ENCODE measurements at places on chromosomes 1 and 21.

GRCh38 chr21:22758478-22758877 lies 1760.3 kb downstream of the NCAM2 start:
- no peak for DNase-seq

- no peak for DNase-seq
Measured at GRCh38 chr1:64631346-64632034, 113.4 kb upstream of the RAVER2 start.

DNA sequence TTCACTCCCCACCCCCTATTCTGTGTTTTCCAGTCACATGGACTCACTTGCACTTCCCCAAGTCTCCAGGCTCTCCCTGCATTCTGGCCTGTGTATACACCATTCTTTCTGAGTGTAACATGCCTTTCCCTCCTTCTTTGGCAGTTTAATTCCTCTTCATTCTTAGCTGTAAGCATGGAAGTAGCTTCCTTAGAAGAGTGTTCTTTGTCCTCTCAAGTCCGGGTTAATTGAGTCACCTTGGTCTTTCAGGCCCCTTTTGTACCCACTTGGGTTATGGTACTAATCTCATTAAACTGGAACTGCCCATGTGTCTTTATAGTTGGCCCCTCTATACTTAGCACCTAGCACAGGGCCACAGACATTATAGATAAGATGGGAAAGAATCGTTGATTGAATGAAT lies 525.3 kb upstream of the ADGRL4 start:
- no peak for DNase-seq

GRCh38 chr1:31000301-31000700 lies 65.2 kb downstream of the PUM1 start:
- no peak for DNase-seq

- no peak for DNase-seq
Measured at GRCh38 chr1:6049419-6049818, 3.7 kb downstream of the KCNAB2 start.

DNA sequence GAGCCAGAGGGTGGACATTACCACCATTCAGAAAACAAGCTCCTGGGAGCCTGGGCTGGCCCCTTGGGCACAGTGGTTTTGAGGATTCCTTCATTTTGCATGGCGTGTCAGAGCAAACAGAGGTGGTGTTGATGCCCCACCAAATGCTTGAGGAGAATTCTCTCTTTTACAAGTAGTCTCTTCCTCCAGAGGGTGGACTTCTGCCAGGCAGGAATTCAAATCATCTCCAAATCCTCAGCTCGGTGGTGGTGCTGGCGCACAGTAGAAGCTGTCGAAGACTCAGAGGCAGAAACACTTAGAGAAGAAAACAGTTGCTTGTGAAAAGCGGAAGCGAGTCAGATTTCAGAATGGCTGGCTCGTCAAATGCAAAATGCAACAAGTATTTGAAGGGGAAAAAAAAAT lies 3.4 kb upstream of the CHI3L1 start:
- DNase-seq, result no peak

DNA sequence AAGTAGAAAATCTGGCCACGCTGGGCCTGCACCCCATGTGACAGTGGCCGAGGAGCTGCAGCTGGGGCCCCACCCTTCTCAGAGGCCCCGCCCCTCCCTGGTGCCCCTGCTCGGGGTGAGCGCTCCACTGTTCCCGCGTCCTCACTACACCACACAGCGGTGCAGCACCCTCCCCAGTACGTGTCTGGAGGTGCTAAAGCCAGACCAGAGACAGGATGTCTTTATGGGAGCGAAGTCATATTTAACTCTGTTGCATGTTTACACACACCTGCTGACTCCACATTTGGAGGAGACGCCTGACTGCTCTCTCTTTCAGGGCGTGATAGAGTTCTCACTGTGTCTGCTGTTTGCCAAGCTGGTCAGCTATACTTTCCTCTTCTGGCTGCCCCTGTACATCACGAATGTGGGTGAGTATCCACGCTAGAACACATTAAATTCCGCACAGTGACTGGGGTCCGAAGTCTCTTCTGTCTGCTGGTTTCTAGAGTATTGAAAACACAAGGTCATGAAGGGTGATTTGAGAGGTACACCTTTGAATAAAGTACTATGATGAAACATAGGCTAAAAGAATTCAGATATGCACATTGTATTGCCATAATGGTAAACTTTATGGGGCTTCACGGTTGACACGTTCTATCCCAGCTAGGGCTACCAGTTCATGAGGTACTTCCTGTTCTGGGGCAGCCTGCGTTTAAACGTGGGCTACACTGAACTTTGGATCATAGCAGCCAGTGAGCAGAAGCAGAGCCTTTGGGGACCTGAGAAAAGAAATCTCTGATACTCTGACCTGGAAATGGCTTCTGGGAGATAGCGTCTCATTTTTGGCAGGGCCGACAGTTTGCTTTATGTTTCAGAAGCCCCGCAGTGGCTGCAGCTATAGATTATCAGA lies 48.4 kb downstream of the SLC37A1 start:
- DNase-seq, result peak; percentile 27

DNA sequence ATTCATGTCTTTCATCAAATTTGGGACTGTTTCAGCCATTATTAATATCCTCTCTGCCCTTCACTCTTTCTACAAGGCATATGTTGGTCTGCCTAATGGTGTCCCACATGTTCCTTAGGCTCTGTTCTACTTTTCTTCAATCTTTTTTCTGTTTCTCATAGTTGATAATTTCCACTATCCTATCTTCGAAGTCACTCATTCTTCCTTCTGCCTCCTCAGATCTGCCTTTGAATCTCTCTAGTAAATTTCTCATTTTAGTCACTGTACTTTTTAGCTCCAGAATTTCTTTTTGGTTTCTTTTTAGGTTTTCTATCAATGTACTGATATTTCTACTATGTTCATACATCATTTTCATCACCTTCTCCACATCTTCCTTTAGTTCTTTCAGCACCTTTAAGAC lies 20.0 kb upstream of the NIBAN1 start:
- DNase-seq, result no peak

GRCh38 chr1:234322979-234323378 lies 50.3 kb upstream of the COA6 start:
- no peak for DNase-seq

DNA sequence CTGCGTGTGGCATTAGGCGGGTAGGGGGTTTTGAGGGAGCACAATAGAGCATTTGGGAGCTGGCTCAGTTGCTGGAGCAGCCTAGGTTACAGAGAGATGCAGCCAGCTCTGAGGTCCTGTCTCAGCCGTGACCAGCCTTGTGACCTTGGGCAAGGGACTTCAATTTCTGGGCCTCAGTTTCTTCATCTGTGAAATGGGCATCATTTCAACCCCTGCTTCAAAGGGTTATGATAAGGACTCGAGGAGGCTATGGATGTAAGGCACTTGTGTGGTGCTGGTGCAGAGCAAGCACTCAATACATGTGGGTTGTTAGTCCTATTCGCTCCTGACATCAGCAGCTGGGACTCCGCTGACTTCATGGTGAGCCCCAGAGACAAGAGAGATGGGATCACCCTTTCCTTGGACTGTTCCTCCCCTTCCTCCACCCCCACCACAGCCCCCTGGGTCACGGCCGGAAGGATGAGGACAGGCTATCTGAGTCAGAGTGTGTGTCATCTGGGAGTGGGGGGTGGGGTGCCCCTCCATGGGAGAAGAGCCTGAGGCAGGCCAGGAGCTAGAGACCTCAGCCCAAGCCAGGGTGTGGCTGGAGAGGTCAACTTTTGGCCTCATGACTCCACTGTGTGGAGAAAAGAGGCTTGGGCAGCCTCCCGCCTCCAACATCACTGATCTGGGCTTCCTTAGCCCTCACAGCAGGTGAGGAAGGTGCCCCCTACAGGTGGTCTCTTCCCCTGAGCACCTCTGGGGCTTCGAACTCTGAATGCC lies 71.4 kb upstream of the ZBTB40 start:
- DNase-seq, result no peak

GRCh38 chr1:167492481-167492910 lies 25.8 kb downstream of the CD247 start:
- no peak for DNase-seq

DNA sequence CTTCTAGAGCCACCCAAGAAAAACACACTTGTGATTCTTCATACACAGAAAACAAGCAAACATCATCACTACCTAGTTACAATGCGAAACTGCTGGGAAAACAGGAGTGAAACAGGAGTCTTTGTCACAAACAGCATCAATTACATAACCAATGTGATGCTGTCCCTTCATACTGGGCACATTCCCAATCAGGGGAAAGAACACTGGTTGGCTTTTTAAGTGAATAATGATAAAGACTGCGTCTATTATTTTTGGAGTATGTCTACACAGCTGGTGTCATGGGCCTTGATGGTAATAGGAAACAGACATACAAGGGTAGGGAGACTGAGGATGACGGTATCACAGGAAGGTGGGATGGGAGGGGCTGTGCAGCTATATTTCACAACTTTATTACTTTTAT lies 43.3 kb downstream of the SIPA1L2 start:
- no peak for DNase-seq

- DNase-seq, result no peak
Measured at GRCh38 chr1:184161071-184161698, 109.7 kb downstream of the TSEN15 start.

DNA sequence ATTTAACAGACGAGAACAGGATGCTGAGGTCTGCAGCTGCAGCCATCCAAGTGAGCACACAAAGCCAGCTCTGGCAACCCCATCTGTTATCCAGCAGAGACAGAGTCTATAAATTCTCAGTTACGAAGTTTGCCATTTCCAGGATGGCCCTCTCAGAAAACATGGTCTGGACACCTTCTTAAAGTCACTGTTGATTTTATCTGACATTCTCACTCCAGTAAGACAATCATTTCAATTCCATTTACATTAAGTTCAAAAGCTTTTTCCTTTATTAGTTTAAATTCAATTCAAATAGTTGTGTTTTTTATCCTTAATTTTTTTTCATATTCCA lies 125.5 kb downstream of the DMRTB1 start:
- DNase-seq, result no peak

DNA sequence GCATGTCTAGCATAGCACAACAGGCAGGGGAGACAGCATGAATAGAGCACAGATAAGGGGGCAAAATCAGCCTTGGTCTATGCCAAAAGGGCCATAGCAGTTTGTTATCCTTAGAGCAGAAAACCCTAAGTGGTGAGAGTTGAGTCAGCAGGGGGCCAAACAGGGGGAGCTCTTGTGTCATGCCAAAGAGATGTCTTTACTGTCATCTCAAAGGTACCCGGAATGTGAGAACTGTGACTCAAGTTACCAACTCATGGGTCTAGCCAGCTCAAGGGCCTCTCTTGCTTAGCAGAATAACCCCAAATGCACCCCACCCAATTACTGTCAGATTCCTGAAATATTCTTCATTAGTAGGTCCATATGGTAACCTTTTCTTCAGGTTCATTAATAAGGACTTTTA lies 45.9 kb upstream of the NRDC start:
- DNase-seq, result no peak

GRCh38 chr1:11804666-11805421 lies 920 bp downstream of the MTHFR start:
- DNase-seq, result no peak

DNA sequence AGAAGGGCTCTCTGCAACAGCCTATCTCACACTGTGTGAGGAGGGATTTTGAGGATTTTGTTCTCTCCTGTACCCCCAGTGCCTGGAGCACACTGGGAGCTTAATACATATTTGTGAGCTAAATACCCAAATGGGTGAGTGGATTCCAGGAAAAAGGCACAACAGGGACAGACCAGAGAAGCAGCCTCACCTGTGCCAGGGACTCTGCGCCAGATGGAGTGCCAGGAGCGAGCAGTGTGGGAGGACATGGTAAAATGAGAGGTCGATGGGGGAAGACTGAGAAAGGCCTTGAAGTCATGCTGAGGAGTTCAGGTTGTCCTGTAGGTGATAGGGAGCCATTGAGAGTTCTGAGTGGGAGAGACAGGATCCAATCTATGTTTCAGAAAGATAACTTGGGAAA lies 11.0 kb upstream of the KCNA2 start:
- DNase-seq, result no peak

- DNase-seq, result no peak
Measured at GRCh38 chr21:16279731-16280581, 550.2 kb downstream of the USP25 start.

DNA sequence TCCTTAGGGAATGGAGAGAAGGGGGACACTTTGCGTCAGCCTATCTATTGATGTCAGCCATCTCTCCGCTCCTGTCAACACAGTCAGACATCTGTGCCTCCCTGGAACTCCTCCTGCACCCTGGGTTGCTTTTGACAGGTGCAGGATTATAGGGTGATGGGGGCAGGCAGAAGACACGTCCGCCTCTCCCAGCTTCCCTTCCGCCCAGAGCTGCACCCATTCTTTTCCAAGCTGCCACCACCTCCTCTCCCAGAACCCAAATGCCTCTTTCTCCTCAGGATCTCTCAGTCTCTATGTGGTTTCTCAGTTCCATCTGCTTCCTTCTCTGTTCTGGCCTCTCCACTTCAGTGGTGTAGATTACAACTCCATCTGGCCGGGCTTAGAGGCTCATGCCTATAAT lies 17.1 kb upstream of the KIF1B start:
- DNase-seq, result no peak

GRCh38 chr21:38989745-38990423 lies 184.2 kb downstream of the ETS2 start:
- peak; percentile 72 for DNase-seq

- DNase-seq, result no peak
Measured at GRCh38 chr1:2378441-2378851, 12.9 kb downstream of the MORN1 start.

DNA sequence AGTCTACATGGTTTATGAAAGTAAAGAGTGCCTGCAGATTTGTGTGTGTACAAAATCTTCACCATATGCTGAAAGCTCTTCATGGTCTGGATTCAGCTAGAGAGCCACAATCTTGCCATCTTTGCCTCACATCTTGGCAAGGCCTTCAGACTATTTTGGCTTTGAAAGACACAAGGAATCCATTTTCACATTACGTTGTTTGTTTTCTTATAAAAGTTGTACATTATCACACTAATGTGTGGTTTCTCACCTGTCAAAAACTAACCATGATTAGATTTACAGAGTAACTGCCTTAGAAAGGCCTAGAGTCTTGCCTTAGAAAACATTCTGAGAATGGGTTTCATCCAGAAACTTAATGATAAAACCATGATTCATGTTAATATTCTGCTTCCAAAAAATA lies 494.6 kb downstream of the NEGR1 start:
- DNase-seq, result no peak

GRCh38 chr1:247578946-247579460 lies 9.2 kb upstream of the OR2G2 start:
- DNase-seq, result no peak

DNA sequence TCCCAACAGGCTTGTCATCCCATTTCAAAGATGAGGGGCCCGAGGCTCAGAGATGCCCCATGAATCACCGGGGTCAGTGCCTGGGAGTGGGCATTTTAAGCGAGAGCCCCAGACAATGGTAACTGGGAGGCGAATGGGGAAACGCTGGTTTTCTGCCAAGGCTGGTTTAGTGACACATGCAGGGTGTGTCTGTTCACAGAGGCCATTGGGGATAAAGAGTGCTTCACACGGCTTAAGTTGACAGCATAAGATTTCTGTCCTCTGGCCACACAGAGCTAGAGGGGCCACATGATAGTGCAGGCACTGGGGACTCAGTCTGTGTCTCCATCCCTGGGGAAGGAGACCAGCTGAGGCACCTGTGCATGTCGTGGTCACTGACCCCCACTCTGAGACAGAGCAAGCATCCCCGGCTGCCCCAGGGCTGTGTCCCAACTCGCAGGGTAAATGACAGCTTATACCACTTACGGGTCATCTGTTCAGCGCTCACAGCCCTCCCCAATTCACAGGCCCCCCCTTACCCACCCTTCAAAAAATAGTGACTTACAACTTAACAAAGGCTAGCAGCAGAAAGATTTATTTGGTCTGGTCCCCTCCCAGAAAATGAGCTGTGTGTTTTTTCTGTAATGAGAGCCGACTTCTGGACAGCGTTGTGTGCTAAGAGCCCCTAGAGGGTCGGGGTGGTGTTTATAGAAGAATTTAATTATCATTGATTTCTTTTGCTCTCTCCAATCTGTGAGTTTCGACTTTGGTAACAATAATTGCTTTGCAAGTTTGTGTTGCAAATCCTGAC lies 34.9 kb upstream of the ARHGEF16 start:
- no peak for DNase-seq

Data from NCI-H1417 treated with DMSO at 0.1 percent for 48 hours (cell line).